ENCODE measurements at places on chromosomes 16 and 17.

DNA sequence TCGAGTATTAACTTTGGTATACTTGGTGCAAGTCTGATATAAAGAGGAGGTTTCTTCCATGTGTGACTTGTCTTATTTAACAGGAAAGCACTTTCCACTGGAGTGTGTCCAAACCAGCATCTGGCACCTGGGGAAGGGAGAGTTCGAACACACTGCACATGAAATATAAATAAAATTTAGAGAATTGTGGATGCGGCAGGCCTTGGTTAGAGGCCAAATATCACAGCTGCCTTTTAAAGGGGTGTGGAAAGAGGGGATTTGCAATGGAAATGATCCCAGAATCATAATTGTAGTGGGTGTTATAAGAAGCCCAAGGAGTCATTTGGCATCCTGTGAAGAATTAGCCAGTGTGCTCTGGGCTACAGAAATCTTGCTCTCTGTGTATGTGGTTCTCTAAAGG lies 4.3 kb upstream of the NXN start:
- DNase-seq, result no peak

DNA sequence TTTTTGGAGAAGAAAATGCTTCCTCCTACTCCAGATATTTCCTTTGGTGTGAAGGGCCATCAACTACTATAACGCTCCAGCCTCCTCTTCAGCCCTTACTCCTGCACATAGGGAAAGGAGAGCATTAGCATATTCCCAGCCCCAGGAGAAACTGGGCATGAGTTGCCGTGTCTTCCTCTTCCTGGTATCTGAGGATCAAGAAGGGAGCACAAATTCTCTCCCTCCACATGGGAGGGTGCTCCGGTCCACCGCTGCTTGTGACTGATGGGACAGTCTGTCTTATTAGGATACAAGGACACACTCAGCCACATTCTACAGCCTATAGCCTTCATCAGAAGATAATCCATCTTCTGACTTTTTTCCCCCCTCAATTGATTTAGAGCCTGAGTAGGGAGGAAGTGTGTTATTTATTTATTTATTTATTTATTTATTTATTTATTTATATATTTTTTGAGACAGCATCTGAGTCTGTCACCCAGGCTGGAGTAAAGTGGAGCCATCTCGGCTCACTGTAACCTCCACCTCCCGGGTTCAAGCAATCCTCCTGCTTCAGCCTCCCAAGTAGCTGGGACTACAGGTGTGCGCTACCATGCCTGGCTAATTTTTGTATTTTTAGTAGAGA lies 16.6 kb upstream of the CYB5B start:
- DNase-seq, result no peak

- DNase-seq, result no peak
Measured at GRCh38 chr16:66926171-66926947, 1.0 kb upstream of the RRAD start.

- DNase-seq, result no peak
Measured at GRCh38 chr17:81391936-81392908, 3.0 kb upstream of the BAHCC1 start.

GRCh38 chr16:66278604-66279262 lies 87.8 kb upstream of the CDH5 start:
- no peak for DNase-seq

GRCh38 chr17:31535581-31535981 lies 144.1 kb downstream of the RAB11FIP4 start:
- no peak for DNase-seq

- no peak for DNase-seq
Measured at GRCh38 chr17:5730373-5730772, 146.1 kb upstream of the NLRP1 start.

DNA sequence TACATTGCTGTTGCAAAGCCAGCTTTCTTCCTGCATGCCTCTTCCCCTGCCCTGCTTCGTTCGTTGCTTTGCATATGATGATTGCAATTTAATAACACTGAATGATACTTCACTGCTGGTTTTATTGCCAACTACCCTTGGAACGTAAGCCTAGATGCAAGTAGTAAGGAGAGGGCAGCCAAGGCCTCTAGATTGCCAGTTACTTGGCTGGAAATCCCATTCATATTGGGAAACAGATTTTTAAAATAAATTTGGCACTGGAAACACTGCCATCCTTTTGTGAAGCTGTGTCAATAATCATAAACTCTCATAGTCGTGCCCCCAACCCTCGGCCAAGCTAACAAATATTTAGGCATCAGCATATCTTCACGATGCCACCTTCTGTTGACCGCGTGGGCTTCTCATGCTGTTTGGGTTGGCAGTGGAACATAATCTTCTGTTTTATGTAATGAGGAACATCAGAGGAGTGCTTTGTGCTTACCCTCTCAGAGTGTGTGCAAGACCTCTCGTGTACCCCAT lies 86.5 kb downstream of the MAP2K6 start:
- no peak for DNase-seq

DNA sequence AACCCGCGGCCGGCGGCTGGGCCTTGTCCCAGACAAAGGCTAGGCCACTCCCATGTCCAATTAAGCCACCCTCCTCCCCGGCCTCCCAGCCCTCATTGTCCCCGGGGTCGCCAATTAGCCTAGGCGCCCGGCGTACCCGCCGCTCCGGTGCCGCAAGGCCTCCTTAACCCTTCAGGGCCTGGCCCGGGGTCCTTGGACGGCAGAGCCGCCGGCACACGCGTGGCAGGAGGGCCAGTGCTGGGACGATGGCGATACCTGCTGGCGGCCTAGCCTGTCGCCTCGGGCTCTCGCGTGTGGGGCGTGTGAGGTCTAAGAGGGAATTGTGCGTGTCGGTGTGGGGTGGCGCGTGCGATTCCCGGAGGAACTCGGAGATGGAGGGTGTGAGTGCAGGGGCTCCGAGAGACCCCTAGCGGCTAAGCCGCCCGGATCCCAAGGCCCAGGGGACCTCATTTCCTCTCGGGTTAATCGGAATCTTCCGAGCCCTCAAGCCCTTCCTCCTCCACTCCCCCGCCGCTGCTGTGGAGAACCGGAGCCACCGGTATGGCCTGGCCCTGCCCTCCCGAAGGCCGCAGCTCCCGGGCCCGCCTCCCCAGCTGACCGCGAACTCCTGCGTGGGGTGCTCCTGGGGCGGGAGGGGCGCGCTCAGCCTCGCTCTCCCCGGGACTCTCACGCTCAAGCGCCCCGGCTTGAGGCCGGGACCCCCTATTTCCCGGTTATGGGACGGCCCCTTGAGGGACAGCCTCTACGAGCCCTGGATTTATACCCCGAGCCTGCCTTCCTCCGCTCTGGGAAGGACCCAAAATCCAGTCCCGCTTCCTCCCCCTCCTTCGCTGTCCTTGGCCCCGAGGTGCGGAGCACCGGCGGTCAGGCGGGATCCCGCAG lies 11.9 kb downstream of the TBX2 start:
- no peak for DNase-seq

- DNase-seq, result no peak
Measured at GRCh38 chr17:30824002-30824355, 513 bp downstream of the CRLF3 start.

DNA sequence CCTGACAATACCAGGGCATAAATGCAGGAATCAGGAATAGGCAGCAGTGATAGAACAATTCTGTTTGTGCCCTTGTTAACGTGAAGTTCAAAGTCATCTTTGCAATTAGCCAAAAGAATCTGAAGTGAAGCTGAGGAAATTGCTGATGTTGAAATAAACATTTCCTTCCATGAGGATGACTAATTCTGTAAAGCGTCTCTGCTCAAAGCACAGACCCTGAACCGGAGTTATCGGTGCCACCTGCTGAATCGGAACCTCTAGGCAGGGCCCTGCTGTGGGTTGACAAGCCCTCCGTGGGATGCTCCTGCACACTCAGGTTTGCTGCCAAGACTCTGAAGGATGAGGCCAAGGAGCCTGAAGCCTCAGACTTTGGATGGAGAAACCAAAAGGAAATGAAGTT lies 37.0 kb upstream of the CDH1 start:
- DNase-seq, result no peak

- DNase-seq, result no peak
Measured at GRCh38 chr16:50863644-50864144, 121.8 kb downstream of the CYLD start.

- no peak for DNase-seq
Measured at GRCh38 chr16:12515746-12516145, 287.9 kb downstream of the CPPED1 start.

- DNase-seq, result no peak
Measured at GRCh38 chr16:50457979-50458491, 89.2 kb upstream of the BRD7 start.

DNA sequence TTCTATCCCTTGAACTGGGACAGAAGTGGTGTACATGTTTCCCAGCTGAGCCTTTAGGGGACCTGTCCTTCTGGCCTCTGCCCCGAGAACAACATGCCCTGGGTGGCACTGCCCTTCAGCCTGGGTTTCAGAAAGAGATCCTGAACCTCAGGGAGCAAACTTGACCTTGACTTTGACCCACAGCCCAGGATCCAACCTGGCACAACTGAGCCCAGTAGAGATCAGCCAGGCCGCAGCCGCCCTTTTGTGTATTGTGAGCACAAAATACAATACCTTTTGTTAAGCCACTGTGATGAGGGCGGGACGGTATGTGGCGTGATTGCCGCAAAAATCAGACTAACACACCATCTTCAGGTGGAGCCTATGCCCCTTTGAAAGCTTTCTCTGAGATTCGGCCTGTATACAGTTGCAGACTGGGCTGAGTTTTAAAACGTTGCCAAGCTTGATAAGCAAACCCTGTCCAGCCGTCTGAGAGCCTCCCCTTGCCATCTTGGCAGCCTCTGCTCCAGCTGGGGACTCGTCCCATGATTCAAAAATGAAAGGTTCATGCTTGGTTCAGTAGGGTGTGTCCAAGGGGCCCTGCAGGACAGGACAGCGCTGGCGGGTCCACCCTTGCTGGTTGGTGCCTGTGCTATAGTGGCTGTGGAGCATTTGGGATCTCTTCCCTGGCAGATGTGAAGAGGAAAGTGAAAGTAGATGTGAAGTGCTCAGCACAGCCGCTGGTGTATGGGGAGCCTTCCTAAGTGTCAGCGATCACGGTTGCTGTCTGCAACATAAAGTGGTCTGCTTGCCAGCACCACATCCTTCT lies 40.3 kb downstream of the FOXL1 start:
- no peak for DNase-seq

DNA sequence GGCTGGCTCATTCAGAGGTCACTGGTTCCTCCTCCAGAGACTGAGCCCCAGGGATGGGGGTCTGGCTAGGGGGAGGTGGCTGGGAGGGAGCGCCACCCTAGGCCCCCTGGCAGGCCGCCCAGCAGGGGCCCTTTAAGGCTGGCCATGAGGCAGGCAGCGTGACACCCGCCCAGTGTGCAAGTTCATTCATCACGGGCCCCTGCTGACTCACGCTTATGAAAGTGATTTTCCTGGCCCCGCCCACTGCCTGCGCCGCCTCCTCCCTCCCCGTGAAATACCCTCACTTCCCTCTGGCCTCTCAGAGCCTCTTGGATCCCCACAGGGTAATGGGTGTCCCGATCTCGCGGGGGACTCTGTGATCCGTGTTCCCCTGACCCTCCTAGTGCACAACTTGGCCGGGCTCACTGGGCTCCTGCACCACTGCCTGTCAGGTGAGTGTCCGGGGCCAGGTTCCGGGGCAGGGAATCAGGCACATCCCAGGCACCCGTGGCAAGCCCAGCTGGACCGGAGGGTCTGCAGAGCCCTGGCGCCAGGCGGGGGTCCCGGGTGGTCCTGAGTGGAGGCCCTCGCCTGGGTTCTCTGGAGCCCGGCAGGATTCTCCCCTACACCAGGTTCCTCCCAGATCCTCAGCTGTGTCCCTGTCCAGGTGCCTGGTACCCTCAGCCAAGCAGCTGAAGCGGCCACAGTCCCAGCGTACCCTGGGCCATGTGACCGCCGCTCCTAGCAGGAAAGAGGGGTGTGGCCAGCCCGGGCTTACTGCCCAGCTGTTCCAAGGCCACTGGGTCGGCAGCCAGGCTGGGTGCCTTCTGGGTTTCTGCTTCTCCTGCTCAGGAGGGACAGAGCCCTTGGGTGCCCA lies at the start of gene OSGIN1:
OSGIN1 (plus strand) TSS at position 301 of the 856 bp plus-strand sequence. CDS start 4,432 bp downstream, outside the sequence.
- DNase-seq, result peak; percentile 79

GRCh38 chr16:11162586-11163268 lies 93.3 kb downstream of the SOCS1 start:
- DNase-seq, result no peak

DNA sequence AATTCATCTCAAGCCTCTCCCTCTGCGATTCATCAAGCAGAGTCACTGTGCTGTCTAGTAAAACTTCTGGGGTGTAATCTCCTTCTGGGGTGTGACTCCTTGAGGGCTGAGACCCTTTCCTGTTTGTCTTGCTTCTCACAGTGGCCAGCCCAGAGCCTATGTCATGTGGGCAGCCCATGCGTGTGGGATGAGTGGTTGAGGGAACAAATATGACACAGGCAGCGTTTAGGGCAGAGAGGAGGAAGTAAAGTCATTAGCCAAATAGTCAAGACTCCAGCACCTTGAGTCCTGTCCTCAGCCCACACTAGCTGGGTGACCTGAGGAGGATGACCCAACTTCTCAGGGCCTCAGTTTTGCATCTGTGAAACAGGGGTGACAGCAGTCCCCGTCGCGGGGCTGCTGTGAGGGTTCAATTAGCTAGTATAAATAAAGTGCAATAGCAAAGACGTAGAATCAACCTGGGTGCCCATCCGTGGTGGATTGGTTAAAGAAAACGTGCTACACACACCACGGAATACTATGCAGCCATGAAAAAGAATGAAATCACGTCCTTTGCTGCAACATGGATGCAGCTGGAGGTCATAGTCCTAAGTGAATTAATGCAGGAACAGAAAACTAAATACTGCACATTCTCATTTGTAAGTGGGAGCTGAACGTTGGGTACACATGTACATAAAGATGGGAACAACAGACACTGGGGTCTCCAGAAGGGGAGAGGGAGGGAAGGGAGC lies 4.5 kb upstream of the ITGAX start:
- DNase-seq, result no peak

- no peak for DNase-seq
Measured at GRCh38 chr17:80181431-80181830, 11.6 kb downstream of the CARD14 start.

DNA sequence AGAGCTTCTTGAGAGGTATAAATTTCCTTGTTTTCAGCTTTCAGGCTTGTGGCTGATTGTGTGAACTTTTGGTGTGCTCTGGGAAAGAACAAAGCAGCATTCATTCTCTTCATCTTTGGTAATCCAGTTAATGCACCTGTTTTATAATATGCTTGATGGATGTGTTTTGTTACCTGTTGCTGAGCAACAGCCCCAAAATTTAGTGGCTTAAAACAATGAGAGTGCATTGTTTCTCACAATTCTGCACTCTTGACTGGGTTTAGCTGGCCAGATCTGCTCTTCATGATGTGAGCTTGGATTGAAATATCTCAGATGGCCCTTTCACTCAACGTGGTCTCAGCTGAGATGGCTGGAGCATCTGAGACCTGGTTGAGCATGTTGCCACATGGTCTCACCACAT lies 58.7 kb upstream of the NOL11 start:
- DNase-seq, result no peak

- no peak for DNase-seq
Measured at GRCh38 chr16:21600031-21600773, 825 bp downstream of the METTL9 start.

GRCh38 chr17:76329664-76330063 lies 21.6 kb upstream of the QRICH2 start:
- no peak for DNase-seq

GRCh38 chr17:76240461-76241203 lies at the start of gene RNF157:
Gene RNF157, minus strand, starts transcription at chr17:76240493. Its CDS starts 253 bp downstream, at chr17:76240240.
- no peak for DNase-seq

Data from fibroblast of skin of left quadriceps (primary cell).